ENCODE measurements at places on chromosomes 11 and 22.
A peak's percentile ranks its signal among the peaks of the same experiment; 100 is the strongest.

- no peak for DNase-seq
These were observed 23.8 kb downstream of the UPB1 start for GRCh38 chr22:24518771-24519485.

DNA sequence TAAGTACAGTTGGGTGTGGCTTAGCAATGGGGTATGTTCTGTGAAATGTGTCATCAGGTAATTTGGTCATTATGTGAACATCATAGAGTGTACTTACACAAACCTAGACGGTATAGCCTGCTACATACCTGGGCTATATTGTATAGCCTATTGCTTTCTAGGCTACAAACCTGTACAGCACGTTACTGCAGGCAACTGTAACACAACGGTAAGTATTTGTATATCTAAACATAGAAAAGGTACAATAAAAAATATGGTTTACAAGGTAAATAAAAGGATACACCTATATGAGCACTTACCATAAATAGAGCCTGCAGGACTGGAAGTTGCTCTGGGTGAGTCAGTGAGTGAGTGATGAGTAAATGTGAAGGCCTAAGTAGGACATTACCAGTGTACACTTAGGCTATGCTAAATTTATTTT, 73.1 kb upstream of the GDPD4 start:
- DNase-seq, result peak; percentile 35

- DNase-seq, result no peak
These were observed 139.7 kb downstream of the BRD1 start for GRCh38 chr22:49687786-49688515.

DNA sequence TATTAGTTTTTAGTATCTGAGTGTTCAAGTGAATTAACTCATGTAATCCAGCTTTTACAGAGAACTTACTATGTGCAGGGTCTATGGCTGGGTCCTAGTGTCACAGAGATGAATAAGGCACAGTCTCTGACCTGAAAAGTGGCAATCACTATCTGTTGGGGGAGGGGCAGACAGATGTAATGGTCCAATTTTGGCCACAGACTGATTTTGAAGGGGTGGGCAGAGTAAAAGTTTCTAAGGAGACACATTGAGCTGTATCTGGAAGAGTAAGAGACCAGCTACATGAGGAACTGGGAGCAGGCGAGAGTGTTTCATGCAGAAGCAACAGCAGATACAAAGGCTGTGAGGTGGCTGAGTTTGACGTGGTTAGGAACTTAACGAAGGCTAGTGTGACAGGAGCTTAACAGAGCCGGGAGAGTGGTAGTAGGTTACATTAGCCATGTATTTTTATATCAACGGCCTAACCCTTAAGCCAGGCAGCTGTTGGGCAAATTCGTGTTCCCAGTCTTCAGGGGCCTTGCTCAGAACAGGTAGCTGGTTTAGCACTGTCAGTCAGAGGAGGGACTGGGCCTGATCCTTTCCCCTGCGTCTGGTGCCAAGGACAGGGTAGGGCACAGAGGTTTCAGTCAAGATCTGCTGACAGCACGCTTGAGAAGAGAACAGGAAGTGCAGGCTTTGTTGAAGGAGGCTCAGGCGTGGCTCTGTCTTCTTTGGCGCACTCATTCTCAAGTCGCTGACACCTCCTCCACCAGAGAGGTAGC, 1.4 kb upstream of the STIM1 start:
- peak; percentile 62 for DNase-seq

DNA sequence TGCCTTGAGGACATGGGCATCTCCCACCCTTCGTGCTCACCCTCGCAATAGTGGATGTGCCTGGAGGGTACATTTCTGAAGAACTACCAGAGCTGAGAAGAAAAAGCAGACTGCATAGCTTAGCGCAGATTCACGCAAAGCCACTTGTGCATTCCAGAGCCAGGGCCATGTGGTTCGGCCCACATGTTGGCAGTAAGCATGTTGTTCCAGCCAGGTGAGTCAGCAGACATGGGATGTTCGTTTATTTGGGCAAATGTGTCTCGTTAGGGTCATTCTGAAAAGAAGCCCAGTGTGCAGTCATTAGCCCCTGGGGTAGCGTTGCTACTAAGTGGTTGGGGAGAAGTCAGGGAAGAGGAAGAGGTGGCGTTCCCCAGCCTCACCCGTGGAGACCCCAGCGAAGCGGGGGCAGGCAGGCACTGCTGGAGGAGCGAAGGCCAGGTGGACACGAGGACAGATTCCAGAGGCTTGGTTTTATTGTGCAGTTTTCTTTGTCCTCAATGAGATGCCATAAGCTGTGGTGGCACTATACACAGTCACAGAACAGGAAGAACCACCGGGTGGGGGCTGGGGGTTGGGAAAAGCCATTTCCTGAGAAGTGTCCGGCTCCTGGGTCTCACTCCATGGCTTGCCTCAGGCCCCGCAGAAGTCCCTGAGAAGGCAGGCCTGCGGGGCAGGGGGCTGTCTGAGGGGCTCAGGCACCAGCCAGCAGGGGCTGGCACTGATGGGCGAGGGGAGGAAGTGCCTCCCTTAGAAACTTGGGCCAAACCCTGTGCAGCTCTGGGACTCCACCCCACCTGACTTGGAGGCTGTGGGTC, 5.0 kb downstream of the THY1 start:
- no peak for DNase-seq

- DNase-seq, result no peak
These were observed 171.5 kb upstream of the B3GAT1 start for GRCh38 chr11:134583397-134583990.

DNA sequence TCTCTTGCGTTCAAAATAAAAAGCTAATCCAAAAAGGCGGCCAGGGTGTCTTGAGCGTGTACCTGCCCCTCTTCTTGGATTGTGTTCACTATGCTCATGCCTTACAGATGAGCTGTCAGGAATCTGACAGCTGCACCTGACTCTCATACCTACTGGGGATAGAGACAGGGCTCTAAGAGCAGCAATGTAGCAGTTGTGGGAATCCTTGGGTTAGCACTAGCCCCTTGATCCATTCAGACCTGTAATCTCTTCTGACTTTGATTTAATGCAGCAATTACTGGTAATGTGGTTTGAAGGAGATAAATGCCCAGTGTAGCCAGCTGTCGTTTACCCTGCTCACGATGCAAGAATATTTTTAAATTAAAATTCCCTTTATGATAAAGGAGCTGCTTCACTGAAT, 145.8 kb downstream of the APOL5 start:
- no peak for DNase-seq

- DNase-seq, result no peak
These were observed 62.4 kb downstream of the BRD1 start for GRCh38 chr22:49765091-49765771.

DNA sequence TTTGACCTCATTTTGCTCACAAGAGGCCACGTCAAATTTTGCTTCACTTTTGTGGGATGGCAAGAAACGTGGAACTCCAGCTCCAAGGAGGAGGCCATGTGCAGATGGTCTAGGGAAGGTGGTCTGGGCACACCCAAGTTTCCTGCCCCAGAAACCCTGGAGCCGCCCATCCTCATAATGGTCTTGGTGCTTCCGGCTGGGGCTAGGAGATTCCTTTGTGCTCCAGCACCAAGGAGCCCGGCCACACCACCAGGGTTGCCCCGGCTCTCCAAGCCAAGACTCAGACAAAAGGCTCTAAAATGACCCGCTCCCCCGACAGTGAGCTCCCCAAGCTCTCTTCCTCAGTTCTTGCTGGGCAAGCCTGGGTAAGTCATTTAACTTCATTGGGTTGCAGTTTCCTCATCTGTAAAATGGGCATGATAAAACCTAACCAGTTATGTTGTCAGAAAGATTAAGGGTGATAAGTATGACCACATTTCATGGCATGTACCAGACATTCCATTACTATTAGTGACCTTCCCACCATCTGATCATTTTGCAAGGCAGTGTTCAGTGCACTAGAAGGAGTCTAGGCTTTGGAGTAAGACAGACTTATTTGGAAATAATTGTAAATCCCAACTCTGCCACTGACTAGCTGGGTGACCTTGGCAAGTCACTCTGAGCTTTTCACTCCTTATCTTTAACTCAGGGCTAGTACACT, 23.3 kb downstream of the DKK3 start:
- DNase-seq, result no peak

DNA sequence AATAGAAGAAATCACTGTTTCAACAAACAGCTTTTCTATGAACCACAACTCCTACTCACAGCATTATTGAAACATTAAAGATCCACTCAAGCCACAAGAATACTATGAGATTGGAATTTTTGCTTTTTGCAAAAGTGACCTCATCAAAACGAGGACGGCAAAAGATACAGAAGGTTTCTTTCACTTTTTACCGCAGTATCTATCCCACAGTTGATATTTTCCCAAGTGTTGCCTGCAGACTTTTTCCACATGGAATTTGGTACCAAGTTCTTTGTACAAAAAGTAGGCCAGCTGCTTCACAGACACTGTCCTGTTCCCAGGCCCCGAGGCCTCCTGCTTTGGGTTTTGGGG, 204.0 kb downstream of the TBC1D22A start:
- no peak for DNase-seq

DNA sequence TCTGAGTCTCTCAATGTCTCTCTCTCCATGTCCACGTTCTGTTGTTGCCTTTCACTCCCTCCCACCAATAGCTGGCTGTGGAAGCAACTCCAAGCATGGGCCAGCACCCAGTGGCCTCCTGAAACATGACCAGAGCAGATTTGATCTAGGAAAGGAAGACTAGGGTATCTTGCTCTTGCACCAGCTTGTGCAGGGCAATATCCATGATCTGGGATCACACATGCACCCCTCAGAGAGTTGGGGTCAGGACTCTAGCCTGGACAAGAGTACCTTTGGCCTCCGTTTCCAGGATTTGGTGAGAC, 34.5 kb upstream of the RIC3 start:
- no peak for DNase-seq

GRCh38 chr11:6253197-6253596, 6.4 kb upstream of the CCKBR start:
- no peak for DNase-seq

- no peak for DNase-seq
These were observed 47.3 kb upstream of the TSKU start for GRCh38 chr11:76735841-76736240.

DNA sequence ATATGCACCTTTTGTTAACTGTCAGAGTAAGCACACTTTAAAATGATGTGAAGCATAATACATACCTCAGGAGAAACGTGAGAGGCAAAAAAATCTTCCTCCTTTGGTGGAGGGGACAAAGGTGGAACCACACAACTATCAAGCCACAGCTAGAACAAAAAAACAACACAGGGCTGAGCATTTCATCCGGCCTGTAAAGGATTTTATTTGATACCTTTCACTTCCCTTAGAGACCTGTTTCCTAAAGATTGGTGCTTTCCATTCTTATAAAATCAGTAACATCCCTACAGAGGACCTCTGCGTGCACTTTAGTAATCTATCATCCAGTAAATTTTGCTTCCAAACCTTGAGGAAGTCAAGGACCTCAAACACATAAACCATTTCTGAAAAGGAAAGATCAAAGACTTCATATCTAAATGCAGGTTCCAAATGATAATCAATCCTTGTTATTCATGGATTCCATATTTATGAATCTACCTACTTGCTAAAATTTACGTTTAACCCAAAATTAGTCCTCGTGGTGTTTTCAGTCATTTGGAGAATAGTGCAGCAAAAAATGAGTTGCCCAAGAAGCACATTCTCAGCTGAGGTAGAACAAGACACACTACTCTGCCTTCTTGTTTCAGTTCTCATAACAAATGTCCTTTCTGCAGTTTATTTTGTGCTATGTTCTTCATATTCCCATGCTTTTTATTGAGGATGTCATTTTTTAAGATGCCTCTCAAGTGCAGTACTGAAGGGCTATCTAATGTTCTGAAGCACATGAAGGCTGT, 22.7 kb downstream of the ARFGAP3 start:
- no peak for DNase-seq

- DNase-seq, result no peak
These were observed 1395.2 kb downstream of the TBC1D22A start for GRCh38 chr22:48157676-48158075.

DNA sequence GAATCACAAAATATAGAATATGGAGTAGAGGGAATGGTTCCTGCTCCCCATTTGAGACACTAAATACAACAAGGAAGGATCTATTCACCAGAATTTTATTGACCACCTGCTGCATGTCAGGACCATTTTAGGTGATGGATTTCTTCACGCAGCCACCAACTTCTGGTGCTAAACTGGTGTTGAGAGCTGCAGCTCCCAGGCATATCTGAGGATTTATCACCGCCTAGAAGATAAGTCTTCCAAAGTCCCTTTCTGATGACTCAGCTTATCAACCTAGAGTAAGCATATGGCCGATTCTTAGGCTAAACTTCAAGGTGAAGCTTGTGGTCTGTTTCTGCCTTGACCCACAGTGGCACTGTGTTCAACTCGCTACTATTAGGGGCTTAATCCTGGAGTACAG, 6.7 kb downstream of the DDI1 start:
- DNase-seq, result no peak

DNA sequence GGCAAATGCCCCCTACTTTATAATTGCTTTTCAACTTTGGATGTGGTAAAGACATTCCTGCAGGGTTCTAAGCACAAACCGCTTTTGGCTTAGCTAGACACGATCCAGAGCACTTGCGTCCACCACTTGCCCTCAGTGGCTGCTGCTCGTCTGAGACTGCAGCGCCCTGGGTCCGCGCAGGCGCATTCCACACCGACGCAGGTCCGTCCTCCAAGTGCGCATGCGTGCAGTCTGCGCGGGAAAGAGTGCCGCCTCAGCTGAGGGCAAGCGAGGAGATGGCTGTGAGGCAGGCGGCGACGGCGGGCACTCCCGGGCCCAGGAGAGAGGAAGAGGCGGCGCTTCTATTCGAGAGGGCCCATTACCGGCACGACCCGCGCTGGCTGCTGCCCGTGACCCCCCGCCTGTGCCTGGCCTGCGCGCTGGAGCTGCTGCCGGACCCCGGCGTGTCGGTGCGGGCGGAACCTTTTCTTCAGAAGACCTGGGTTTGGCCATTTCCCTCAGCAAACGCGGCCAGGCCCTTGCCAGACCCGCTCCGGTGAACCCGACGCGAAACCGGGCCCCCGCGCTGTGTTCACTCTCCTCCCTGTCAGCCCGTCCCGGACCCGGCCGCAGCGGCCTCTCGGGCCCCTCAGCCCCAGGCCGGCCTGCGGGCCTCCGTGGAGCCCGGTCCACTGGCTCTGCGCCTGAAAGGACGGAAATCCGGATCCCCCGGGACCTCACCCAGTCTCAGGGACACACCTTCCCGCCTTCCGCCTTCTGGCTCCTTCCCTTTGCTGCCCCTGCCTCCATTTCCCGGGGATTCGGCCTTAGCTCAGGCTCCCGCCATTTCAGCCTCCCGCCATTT, at the start of gene MEI1:
MEI1 (plus strand) TSS at position 240 of the 844 bp plus-strand sequence; CDS start at position 276, 36 bp downstream.
- DNase-seq, result peak; percentile 79

DNA sequence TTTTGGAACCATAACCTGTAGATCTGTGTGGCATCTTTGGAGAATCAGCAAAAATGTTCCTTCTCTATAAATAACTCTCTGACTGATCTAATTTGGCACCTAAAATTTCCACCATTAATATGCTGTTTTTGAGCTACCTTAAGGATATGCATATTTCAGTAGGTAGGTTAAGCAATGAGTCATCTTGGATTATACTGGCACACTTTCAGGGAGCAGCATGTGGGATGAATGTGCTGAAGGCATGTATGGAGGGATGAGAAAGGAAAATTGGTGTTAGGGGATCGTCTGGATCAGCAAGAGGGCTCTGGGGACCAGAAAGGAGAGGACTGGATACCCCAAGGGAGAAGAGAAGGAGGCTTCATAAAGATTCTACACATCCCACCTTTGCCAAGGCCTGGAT, 44.6 kb upstream of the ELF5 start:
- no peak for DNase-seq

Measured in left colon (tissue), 2 donors.